ENCODE measurements at places on chromosomes 7 and 10.

DNA sequence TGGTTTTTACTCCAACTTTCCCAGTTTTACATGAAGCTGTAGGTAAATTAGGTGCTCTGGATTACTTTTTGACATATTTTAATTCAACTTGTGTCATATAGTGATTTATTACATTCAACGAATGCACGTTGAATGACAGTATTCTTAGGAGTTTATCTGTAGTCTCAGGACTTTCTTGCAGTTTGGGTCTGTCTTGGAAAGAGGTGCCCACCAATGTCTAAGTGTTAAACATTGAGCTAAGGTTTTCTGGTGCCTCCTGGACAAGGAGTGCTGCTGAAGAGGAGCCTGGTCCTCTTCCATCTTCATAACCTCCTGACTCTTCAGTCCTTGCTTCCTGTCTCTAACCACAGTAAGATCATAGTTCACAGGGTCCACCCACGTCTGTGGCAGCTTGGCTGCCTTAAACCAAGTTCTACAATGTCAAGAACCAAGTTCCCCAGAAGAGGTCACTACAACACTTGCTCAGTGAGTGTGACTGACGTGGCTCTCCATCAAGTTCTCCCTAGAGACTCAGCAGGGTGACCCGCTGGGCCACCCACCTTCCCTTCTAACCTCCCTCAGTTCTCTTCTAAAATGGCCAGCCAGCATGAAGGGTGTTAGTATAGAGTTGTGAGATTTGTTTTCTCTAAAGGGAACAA lies 6.1 kb downstream of the NPY start:
- DNase-seq: no peak

- DNase-seq: peak; percentile 56
These were observed at the start of gene FGFR2 for GRCh38 chr10:121598263-121599249. FGFR2 (minus strand) TSS chr10:121598444; CDS start chr10:121593817, 4,627 bp downstream.

- DNase-seq: no peak
These were observed 43.0 kb downstream of the ELMO1 start for GRCh38 chr7:37405603-37406122.

- DNase-seq: no peak
These were observed 41.3 kb downstream of the PHTF2 start for GRCh38 chr7:77839919-77840318.

DNA sequence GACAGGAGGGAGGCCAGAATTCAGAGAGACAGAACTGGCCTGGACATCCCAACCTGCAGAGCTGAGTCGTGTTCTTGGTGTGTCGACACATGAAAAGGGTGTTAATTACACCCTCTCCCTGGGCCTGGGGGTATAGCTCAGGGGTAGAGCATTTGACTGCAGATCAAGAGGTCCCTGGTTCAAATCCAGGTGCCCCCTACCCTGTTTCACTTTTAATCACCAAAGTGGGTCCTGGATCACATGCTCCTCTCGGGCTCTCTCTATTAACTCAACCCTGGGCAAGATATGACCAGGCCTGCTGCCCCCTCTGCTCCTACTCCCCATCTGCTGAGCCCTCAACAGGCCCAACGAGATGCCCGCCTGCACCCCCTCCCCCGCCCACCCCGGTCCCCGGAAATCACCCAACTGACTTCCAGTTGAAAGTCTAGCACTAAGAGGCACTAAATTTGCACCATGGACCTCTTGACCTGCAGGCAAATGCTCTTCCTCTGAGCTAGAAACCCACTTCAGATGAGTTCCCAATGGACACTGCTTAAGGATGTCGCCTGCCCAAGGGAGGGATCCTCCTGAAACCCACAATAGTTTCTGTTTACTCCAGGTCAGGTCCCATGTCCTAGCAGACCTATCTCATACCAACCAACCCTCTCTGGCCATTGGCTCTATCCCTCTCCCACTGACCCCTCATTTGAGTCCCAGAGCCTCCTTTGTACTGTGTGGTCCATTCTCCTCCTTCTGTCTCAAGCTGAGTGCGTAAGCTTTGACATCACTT lies 137.6 kb downstream of the ZNF467 start:
- no peak for DNase-seq

DNA sequence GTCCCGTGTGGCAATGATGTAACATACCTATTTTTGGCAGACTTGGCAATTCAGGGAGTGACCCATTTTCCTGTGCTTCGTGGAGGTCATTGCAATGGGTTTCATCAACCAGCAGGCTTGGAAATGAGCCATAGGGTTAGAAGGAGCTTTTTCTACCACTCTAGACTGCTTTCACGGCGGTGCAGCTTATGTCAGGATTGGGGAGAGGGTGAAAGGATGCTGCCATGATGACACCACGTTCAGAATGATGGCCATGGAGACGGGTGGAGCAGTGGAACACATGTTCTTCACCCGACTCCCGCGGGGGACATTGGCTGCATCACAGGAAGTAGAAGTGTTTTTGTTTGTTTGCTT lies 220.2 kb downstream of the EMX2 start:
- no peak for DNase-seq

DNA sequence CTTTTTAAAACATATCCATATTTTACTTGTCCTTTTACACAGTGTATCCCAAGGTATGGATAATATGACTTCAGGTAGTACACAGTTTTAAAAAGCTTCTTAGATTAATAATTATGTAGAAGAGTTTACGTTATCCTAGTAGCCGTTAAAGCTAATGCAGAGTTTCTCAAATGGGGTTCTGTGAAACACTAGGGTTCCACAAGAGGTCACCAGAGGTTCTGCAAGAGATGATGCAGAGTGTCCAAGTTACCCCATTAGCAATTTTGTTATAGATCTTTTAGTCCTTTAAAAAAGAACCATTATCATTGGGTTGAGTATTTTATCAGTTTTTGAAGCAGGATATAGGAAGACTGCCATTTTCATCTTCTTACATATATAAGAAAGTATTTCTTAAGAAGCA lies 298.9 kb upstream of the HPS1 start:
- DNase-seq: no peak

GRCh38 chr10:126924180-126924914 lies 19.1 kb downstream of the DOCK1 start:
- no peak for DNase-seq
